AG10803 (cell line): ENCODE measurements at places on chromosomes 1 and 21.

- DNase-seq, result no peak
These were observed 133.8 kb upstream of the KIAA1614 start for GRCh38 chr1:180778782-180779398.

DNA sequence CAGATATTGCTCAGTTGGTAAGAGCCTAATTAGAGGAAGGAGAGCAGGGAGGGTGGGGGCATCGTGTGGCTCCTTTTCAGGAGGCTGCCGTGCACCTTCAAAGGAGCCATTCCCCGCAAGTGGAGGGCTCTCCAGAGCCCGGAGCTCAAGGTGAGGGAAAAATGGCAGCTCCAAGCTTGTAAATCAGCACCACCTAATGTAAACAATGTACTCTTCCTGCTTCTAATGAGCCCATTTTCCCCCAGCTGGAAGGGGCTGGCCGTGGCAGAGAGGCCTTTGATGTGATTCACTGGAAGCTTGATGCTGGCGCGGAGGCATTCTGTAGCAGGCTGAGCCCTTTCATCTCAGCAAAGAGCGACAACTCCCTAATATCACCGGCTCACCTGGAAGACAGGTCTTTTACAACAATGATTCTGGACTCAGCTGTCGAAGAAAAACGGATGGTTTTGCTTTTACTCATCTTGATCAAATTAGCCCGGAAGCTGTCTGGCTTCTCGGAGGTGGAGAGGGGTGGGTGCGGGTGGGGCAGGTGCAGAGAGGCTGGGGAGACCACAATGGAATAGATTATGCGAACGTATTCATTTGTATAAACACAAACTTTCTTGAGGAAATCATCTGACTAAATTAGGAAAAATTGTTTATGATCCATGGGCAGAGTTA, 112.5 kb downstream of the RRAGC start:
- DNase-seq, result no peak

DNA sequence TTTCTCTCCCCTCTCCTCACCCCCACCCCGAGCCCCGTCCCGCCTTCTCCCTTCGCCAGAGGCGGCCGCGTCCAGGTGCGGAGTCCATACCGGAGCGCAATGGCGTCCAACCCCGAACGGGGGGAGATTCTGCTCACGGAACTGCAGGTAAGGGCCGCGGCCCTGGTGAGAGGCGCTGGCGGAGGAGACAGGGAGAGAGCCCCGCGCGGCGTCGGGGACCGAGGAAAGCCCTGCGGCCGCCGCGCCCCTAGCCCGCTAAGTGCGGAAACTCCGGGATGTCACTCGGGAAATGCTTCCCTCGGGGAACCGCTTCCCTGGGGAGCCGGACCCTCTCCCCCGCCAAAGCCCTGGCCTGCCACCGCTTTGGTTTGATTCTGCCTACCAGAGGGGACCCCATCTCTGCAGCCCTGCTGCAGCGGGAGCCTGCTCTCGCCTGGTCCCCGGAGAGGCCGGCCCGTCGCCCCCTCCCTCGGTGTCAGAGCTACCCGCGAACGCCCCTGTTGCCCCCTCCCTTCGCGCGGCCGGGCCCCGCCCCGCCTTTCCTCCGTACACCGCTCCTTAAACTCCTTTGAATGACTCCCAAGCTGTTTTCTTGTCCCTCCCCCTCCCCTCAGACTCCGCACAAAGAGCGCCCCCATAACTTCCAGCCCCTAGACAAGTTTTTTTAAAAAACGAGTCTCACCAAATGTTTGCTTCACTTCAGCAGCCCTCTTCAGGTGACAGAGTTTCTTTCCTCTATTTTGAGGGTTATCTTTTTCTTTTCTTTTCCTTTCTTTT, 597 bp downstream of the PKN2 start:
- peak; percentile 23 for DNase-seq

- peak; percentile 11 for DNase-seq
These were observed 62.3 kb upstream of the HIVEP3 start for GRCh38 chr1:41980827-41981653.

- DNase-seq, result no peak
These were observed 17.7 kb downstream of the DISP3 start for GRCh38 chr1:11496551-11497080.

DNA sequence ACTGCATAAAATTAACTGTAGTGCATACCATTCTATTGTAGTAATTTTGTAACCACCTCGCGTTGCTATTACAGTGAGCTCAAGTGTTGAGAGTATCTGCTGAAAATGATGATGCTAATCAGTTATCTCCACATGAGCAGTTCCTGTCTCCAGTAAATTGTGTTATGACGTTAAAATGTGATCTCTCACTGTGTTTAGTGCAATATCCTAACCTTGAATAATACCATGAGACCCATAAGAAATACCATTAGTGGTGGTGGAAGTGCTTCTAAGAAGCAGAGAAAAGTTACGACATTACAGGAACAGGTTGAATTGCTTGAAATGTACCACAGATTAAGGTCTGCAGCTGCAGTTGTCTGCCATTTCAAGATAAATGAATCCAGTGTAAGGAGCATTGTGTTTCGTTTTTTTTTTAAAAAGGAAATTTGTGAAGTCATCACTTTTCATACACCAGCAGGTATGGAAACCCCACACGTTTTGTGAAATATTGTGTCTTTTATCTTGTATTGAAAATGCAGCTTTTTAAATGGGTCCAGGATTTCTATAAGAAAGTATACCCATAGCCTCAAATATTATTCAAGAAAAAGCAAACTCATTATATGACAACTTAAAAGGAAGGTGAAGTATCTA, 72.5 kb downstream of the ANGPTL1 start:
- no peak for DNase-seq

DNA sequence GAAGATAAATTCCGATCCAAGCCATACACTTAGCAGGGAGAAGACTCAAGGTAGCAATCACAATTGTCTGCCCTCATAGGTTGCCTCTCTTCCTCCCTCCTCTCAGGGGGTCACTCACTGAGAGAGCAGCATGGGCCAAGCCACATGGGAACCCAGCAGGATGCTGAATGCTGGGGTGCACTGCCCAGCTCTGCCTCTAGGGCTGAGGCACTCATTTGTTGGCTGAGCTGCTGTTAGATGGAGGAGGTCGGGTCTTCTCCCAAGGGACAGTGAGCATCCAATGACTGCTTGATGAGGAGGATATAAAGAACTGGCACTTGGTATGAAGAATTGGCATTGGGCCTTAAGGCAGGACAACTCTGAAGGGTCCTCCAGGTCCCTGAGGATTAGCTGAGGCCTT, 418.8 kb downstream of the SIPA1L2 start:
- DNase-seq, result no peak

GRCh38 chr1:172083191-172083590, 241.9 kb downstream of the DNM3 start:
- DNase-seq, result no peak

DNA sequence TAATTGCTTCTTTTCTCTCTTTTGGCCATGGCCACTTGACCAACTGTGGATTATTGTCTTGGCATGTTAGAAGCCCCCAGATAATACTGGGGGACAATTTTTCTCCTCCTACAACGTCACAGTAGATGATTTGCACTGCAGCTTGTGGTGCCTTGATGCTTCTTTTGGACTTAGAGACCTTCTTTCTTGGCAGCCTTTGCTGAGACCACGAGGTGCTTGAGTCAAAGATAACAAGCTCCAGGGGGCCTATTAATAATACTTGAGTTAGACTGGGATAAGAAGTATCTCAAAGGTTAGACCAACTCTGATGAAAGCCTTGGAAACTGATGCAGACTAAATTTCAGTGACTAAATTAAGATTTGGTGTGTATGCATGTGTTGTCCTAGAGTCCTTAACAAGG, 3.2 kb downstream of the PPP1R12B start:
- DNase-seq, result no peak

- DNase-seq, result no peak
These were observed 190.5 kb downstream of the APP start for GRCh38 chr21:25979845-25980616.

DNA sequence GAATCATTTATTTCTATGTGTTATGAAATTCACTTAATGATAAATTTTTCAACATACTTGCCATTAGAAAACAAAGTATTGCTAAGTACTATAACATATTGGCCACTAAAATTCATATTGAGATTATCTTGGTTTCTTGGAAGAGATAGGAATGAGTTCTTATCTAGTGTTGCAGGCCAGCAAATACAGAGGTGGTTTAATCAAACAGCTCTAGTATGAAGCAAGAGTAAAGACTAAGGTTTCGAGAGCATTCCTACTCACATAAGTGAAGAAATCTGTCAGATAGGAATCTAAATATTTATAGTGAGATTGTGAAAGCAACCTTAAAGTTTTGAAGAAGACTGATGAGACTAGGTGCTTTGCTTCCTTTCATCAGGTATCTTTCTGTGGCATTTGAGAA, 37.9 kb upstream of the FOXE3 start:
- DNase-seq, result no peak
